Suppressor macrophage (primary cell): ENCODE measurements at places on chromosomes 3 and 15.

DNA sequence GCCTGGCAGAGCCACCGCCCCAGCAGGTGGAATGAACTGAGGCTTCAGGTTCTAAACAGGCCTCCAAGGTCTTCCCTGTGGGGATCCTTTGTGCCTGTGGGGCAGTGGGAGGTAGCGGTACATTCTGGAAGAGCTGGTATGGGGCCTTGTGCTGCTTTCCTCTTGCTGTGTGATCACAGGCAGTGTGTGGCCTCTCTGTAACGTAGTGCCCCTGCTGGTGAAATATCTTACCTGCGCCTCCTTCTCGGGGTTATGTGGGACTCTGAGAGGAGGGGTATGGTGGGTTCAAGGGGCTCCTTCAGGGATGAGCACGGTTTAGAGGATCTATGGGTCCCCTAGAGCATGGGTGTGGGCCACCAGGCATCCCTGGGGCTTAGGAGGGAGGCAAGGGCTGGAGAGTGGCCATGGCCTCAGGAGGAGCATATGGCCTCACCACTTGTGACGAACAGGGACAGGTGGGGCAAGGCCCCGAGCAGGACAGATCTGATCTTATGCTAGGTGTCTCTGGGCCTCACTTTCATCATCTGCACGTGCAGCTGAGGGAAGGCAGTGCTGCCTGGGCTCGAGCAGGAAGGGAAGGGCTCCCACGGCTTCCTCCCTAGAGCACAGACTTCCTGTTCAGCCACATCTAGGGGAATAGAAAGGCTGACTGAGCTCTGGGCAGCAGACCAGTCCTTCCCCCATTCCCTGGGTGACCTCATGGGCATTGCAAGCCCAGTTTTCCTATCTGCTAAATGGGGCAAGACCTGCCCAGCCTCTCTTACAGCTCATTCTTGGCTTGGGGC is 1.9 kb upstream of the ALS2CL start:
- peak; percentile 92 for DNase-seq

GRCh38 chr3:119311081-119311925 is 17.1 kb downstream of the ARHGAP31 start:
- DNase-seq = peak; percentile 57

DNA sequence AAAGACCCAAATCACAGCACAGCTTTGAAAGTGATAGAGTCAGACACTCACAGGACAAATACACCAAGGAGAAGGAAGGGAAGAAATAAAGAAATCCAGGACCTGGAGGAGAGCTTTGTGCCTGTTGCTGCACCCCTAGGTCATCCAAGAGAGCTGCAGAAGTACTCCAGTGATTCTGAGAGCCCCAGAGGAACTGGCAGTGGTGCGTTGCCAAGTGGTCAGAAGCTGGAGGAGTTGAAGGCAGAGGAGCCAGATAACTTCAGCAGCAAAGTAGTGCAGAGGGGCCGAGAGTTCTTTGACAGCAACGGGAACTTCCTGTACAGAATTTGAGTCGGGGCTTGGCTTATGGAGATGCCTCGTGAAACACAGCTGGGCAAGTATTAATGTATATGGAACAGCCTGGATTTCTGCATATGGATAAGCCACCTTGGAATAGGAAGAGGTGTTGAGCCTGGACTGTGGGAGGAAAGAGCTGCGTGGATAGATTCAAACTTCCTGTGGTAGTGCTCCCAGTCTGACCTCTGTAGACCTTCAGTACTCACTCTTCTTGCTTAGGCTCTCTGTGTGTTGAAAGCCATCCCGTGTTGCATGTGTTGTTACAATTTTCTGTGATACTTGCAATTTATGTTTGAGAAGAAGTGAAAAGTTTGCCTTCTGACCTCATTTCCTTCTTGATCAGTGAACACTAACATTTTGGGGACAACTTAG is 6.1 kb downstream of the NGRN start:
- DNase-seq = no peak

GRCh38 chr3:97059168-97059567 is 244.8 kb downstream of the EPHA6 start:
- no peak for DNase-seq

GRCh38 chr3:152253514-152253913 is 15.2 kb upstream of the MBNL1 start:
- DNase-seq = peak; percentile 84

GRCh38 chr3:129416415-129416814 is 12.0 kb downstream of the EFCAB12 start:
- no peak for DNase-seq
